Stimulated activated CD4-positive, alpha-beta T cell treated with anti-CD3 and anti-CD28 coated beads, Interleukin-12 subunit alpha, Interleukin-12 subunit beta, amount 100 ng/mL, for 24 hours (primary cell): ENCODE measurements at places on chromosomes 5 and 9.

- DNase-seq, result no peak
Observed at GRCh38 chr5:117143406-117143805, 568.8 kb upstream of the SEMA6A start.

- no peak for DNase-seq
Observed at GRCh38 chr5:148607406-148607805, 46.9 kb downstream of the HTR4 start.

GRCh38 chr9:121822093-121823085 is 171.0 kb downstream of the DAB2IP start:
- DNase-seq, result no peak

DNA sequence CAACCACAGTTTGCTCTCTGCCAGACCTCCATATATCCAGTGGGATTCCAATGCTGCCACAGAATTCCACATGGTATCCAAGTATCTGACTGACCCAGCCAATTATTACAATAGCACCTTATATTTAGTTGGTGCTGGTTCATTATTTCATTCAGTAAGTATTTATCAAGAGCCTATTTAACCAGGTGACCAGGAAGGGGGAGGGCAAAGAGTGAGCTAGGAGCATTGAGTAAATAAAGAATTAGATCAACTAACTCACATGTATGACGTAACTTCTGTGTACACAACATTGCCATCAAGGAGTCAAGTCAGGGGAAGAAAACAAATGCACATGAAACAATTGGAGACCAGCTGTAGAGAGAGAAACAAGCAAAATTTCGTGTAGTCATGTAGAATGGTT is 207.1 kb upstream of the PAPPA start:
- DNase-seq, result no peak

GRCh38 chr5:149125386-149125891 is 15.9 kb upstream of the ABLIM3 start:
- no peak for DNase-seq

DNA sequence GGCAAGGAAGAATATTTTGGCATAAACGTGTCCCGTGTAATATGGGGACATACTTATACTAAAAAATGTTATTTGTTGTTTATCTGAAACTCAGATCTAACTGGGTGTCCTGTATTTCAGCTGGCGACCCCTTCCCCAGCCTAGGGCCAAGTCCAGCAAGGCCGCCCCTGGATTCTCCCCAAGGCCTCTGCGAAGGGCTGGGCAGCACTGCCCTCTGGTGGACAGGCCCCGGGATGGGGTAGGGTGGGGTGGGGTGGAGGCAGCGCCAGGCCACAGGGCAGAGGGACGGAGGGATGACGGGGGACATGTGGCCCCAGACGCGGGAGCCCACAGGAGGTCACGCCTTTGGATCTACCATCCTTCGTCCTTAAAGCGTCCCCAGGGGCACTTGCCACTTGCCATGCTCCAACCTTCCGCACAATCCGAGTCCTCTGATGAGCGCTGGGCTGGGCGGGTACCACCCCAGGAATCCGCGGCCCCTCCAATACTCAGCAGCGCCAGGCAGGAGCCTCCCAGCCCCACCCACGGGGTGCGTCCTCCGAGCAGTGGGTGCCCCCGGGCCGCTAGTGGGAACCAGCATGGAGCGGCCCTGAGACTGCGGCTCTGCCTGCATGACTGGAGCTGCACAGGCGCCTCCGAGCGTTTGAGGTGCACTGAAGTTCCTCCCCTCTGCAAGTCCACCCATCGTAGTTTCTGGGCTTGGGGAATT is 7.1 kb upstream of the AGPAT2 start:
- DNase-seq, result peak; percentile 28

GRCh38 chr5:168226012-168226411 is 65.4 kb upstream of the WWC1 start:
- DNase-seq, result no peak

- no peak for DNase-seq
Observed at GRCh38 chr5:83026516-83026915, 50.7 kb downstream of the TMEM167A start.

GRCh38 chr5:59831326-59832010 is 62.1 kb downstream of the PDE4D start:
- no peak for DNase-seq
